Vagina (tissue), 2 donors: ENCODE measurements at places on chromosomes 13 and 19.

GRCh38 chr13:40187841-40188591 is 478.4 kb downstream of the FOXO1 start:
- peak; percentile 86 for DNase-seq

- no peak for DNase-seq
Measured at GRCh38 chr13:30679483-30680330, 55.6 kb upstream of the ALOX5AP start.

GRCh38 chr13:81927347-81927746 is 1586.4 kb upstream of the SPRY2 start:
- no peak for DNase-seq

- no peak for DNase-seq
Measured at GRCh38 chr13:40179445-40180281, 486.8 kb downstream of the FOXO1 start.

GRCh38 chr13:41460074-41460465 is 2.7 kb downstream of the RGCC start:
- DNase-seq = no peak

GRCh38 chr19:52034051-52034728 is 6.0 kb upstream of the ZNF614 start:
- DNase-seq = no peak

DNA sequence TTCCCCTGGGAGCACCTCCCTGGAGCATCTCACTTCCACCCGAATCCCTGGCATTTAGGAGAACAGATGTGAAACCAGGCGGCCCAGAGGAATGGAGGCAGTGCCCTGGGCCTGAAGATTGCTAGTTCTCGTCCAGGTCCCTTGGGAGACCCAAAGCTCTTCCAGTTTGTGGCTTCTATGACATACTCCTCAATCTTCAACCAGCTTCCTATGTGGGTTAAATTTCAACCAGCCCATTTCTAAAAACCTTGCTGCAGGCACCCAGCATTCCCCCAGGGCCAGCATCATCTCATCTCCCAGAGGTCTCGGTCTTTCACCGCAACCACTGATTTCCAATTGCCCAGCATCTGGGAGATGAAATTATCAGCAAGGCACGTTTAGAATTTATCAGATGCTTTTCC is 46.0 kb upstream of the STK24 start:
- DNase-seq = no peak

DNA sequence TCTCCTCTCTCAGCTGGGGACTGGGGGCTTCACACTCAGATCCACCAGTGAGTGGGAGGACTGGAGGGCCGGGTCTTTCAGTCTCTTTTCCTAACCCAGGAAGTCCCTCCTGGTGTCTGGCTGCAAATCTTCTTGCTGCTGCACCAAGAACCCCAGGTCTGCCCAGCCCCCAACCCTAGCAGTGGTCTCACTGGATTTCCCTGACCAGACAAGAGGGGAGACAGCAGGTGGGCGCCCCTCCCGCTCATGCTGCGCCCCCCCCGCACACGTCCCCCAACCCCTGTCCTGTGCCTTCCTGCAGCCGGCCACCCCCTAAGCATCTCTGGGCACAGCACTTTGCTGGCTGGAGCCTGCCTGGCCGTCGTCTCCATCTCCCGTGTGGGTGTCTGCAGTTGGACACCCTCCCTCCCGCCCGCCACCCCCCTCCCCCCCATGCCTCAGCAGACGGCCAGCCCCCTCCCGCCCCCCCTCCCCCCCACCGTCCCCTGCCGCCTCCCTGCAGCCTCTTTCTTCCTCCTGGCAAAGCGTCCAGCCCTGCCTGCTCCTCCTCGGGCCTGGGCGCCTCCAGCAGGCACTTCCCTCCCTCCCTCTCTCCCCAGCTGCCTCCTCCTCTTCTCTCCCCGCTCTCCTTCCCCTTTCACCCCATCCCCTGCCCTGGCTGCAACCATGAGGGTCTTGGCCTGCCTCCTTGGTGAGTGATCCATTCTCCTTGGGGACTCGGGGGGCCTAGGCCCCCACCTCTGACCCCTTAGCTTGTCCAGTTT is at the start of gene SSC5D:
SSC5D (plus strand) TSS at position 513 of the 764 bp plus-strand sequence; CDS start at position 667, 154 bp downstream.
- DNase-seq = no peak

DNA sequence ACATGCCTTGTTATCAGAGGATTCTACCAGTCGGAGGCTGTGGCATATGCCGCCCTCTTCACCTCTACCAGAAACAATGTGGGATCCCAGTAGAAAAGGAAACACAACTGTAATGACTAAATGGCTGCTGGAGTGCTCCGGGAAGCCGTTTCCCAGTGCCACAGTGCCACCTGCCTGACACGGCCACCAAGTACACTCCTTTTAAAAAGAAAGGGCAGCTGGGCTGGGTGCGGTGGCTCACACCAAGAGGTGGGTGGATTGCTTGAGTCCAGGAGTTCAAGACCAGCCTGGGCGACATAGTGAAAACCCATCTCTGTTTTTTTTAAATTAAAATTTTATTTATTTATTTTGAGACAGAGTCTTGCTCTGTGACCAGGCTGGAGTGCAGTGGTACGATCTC is 67.3 kb downstream of the TRPM4 start:
- no peak for DNase-seq

- DNase-seq = no peak
Measured at GRCh38 chr13:91368676-91369440, 21.4 kb downstream of the MIR17HG start.

- DNase-seq = peak; percentile 78
Measured at GRCh38 chr13:110285991-110286832, 20.7 kb downstream of the COL4A1 start.

DNA sequence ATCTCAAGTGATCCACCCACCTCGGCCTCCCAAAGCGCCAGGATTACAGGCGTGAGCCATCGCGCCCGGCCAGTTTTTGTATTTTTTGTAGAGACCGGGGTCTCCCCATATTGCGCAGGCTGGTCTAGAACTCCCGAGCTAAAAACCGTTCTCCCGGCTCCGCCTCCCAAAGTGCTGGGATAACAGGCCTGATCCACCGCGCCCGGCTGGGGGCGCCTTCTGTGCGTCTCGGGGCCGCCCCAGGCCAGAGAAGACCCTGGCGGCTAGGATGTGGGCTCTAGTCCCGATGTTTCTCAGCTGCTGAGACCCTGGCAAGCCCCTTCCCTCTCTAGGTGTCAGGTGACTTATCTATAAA is 3.6 kb downstream of the ARHGAP45 start:
- no peak for DNase-seq

- DNase-seq = no peak
Measured at GRCh38 chr13:90108547-90108946, 1238.9 kb upstream of the MIR17HG start.

GRCh38 chr19:10961073-10961860 is 437 bp downstream of the SMARCA4 start:
- DNase-seq = no peak

DNA sequence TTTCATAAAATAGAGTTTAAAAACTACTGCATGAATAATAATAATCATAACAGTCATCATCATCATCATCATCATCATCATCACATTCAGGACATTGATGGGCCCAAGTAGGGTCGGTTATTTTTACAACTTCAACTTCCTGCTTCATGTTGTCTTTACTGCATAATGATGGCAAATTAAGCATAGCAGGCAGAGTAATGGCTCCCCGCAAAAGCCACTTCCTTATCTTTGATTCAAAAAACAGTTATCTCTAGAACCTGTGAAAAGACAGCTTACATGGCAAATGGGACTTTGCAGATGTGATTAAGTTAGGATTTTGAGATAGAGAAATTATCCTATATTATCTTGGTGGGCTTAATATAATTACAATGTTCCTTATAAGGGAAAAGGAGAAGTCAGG is 792.9 kb downstream of the LIG4 start:
- DNase-seq = no peak

- DNase-seq = no peak
Measured at GRCh38 chr19:35170359-35171061, 16.0 kb downstream of the FXYD5 start.

GRCh38 chr13:50205581-50205980 is 190.3 kb downstream of the KCNRG start:
- no peak for DNase-seq

DNA sequence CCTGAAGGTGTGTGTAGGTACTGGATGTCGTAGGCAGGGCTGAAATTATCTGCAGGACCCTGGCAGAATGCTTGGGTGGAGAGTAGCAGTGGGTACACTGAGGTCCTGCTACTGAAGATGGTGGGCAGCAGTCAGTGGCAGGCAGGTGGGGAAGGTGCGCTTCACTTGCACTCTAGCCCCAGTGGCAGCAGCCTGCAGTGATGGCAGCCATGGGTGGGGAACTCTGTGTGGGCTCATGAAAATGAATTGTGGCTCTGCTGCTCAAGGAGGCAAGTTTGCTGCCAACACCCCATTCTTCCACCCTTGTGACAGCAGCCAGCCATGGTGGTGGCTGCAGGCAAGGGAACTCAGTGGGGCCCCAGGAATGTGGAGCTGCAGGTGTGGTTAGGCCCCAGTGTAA is 1242.7 kb upstream of the MIR17HG start:
- no peak for DNase-seq

- no peak for DNase-seq
Measured at GRCh38 chr19:35142606-35143230, 337 bp upstream of the FXYD7 start.

DNA sequence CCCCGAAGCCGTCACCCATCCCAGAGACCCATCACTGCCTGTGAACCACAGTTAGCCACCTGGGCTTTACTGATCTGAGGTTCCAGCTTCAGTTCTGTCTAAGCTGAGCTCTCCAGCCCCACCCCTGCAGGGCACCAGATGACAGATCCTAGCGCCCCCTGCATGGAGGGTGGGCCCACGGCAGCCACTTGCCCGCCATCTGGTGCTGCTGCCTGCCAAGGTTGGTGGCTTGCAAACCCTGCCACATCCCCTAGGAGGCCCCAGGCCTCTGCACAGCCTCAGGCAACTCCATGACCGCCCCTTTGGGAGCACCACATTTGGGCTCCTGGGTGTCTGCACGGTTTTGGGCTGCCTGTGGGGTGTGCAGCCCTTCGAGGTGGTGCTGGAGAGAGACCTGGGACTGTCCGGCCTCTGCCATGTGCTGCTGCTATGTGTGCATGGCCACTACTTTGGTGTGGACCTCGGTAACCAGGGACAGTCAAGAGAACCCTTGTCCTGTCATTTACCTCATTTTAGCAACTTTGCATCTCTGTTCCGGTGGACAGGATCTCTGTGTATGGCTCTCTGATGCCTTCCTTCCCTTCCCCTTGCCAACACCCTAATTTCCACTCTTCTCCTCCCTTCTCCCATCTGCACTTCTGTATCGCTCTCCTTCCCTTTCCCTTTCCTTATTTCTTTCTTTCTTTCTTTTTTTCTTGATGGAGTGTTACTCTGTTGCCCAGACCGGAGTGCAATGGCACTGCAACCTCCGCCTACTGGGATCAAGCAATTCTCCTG is 17.4 kb upstream of the SDHAF1 start:
- DNase-seq = no peak

DNA sequence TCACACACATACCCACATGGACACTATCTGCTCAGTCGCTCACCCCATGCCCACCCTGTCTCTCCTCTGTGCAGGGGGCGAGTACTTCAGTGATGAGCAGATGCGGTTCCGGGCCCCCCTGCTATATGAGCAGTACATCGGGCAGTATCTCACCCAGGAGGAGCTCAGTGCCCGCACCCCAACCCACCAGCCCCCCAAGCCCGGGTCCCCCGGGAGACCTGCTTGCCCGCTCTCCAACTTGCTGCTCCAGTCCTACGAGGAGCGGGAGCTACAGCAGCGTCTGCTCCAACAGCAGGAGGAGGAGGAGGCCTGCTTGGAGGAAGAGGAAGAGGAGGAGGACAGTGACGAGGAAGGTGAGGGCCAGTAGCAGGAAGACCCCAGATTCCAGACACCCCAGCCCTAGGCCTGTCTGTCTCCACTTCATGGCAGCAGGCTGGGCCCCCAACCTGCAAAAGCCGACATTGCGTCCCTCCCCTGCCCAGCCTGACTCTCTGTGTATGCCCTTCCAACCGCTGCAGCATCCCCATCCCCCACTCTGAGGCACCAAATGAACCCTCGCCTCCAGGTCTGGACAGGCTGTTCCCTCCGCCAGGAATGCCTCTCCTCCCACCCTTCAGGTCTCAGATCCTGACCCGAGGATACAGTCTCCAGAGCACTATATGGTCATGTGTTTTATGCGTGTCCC is 9.7 kb downstream of the CCDC97 start:
- DNase-seq = no peak

GRCh38 chr19:51694318-51695085 is 1.4 kb downstream of the SPACA6 start:
- no peak for DNase-seq

- no peak for DNase-seq
Measured at GRCh38 chr13:91406619-91407018, 8.2 kb downstream of the GPC5 start.

- no peak for DNase-seq
Measured at GRCh38 chr13:26914624-26915023, 154.0 kb upstream of the GPR12 start.

GRCh38 chr19:571566-571974 is 826 bp upstream of the BSG start:
- DNase-seq = no peak

DNA sequence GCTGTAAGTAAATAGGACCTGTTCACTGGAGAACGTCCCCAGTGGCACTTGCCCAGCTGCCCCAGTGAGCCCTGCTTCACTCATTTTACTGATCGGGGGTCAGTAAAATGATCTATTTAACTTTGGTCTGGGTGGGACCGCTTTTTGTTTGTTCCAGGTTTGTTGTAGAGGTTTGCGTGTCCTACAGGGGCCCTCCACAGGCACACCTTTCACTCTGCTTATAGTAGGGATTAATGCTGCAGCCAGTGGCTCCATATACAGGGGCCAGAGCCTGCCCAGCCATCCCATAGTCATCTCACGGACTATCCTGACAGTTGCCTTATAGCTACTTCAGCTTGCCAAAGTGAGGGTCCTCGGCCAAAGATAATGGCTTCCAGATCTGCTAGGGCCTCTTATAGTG is 104.1 kb downstream of the DNAJC3 start:
- no peak for DNase-seq

- DNase-seq = no peak
Measured at GRCh38 chr13:23391752-23392151, 41.8 kb downstream of the SACS start.

DNA sequence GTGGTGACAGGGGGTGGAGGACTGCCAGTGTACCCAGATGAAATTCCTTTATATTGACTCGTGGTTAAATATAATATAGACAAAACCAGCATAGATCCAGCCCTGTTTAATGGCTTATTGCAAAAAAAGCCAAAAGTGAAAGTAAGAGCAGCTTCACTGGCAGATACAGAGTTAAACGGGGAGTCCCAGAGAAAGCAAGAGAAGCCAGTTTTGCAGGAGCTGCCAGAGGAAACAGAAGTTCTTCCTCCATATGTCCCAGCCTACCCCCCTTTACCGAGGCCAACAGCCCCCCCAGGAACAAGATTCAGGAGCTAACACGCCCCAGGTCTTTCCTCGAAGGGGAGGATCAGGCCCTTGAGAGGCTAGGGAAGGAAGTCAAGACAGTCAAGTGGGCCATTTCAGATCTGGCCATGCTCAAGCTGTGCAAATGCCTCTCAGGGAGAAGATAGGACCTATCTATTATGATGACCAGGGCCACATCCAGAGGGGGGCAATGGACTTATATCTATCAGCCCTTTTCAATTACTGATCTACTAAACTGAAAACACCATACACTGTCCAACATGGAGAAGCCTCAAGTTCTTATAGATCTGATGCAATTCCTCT is 47.2 kb upstream of the ZNF737 start:
- DNase-seq = no peak
